ENCODE measurements at places on chromosomes 11 and 22.

DNA sequence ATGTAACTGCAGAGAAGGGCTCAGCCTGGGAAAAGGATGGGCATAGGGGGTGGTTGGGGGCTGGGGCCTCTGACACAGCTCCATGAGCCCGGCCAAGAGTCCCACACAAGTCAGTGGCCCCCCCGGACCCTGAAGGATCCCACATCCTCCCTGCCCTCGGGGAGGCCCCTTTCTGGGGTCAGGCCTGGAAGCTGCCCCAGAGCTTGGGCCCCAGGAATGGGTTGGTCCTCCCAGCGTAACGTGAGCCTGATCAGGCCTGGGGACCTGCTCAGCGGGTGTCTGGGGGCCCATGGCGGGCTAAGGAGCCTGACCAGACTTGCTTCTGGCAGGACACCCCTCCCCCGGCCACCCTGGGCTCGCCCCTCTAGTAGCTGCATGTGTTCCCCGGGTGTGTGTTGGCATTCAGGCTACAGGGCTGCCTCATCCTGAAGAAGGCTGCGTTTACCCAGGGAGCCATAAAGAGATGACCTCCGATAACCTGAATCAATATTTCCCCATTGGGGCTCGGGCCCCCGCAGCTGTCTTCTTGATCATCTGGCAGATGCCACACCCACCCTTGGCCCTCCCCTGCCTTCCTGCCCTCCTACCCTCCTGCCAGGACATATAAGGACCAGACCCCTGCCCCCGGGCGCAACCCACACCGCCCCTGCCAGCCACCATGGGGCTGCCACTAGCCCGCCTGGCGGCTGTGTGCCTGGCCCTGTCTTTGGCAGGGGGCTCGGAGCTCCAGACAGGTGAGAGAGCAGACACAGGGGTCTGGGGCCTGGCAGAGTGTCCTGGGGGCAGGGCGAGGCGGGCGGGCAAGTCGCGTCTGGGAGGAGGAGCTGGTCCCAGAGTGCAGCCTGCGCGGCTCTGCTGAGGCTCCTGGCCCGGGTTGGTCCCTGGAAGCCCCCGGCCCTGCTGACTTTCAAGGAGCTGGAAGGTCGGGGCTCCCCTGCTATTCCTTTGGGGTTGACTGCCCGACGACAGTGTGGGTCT, at the start of gene MUC2:
TSS of gene MUC2 (plus strand) at position 631 of the 978 bp plus-strand sequence.
- no peak for DNase-seq

- no peak for DNase-seq
Observed at GRCh38 chr11:15883455-15883920, 472.9 kb downstream of the SOX6 start.

DNA sequence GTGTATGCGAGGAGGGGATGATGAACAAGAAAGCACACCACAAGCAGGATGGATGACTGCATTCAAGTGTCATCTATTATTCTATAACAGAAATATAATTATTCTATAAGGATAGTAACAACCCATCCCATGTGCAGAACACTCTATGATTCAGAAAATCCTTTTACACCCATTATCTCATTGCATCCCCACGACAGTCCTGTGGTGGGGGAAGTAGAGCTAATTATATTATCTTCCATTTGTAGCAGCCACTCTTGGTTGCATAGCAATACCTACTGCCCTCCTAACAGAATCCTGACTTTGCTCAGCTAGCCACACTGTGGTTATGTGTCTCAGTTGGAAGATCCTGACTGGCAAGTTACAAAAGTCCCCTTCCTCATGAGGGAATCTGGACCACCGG, 406.5 kb upstream of the NARS2 start:
- DNase-seq = no peak

DNA sequence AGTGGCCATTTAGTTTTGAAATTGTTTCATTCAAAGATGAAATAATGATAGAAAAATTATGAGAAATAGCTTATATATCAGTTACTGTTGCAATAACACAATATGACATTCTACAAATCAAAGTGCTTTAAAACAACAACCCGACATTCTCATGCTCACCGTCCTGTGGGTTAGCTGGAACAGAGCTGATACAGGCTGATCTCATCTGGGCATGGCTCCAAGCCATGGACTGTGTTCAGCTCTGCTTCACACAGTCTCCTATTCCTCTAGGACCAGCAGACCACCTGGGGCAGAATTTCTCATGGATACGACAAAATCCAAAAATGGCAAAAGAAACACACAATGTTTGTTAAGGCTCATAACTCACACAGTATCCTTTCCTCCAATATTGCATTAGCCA, 178.6 kb downstream of the CNTN5 start:
- no peak for DNase-seq

GRCh38 chr11:76216536-76217325, 10.4 kb upstream of the WNT11 start:
- no peak for DNase-seq

GRCh38 chr11:46100670-46101069, 20.6 kb downstream of the PHF21A start:
- no peak for DNase-seq

DNA sequence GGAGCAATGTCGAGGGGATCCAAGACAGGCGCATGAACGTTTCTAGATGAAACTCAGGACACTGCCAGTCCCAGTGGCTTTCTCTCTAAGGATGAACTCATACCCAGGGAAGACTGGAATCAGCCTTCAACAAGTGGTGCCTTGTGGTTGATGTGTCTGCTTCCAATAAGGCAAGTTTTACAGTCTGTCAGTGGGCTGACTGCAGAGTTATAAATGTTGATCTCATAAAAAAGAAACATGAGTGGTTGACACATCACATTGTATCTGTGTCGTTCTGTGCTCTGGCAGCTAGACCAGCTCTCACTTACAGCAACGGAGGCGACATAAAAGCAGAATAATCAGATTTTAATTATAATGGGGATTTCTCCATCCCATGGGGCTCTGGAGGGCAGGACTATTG, 96.7 kb downstream of the SNX19 start:
- DNase-seq = no peak

- no peak for DNase-seq
Observed at GRCh38 chr11:10322401-10322800, 17.5 kb downstream of the ADM start.

DNA sequence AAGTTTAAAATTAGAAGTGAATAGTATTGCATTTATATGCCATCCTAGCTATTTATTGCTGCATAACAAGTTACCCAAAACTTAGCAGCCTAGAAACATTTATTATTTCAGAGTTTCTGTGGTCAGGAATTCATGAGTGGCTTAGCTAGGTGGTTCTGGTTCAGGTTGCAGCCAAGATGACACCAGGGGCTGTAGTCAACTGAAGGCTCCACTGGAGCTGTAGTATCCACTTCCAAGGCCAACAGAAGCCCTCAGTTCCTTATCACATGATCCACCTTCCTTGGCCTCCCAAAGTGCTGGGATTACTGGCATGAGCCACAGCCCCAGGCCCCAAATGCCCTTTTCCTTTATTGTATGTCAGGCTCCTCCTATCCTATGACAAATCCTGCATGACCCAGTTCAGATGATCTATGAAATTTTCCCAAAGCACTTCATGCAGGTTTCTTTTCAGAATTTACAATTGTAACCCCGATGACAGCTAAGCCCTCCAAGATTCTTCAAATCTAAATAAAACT, 6.1 kb upstream of the ALG8 start:
- no peak for DNase-seq

- no peak for DNase-seq
Observed at GRCh38 chr11:45247433-45247832, 38.7 kb downstream of the SYT13 start.

- DNase-seq = no peak
Observed at GRCh38 chr11:86160541-86161149, 83.9 kb upstream of the EED start.

DNA sequence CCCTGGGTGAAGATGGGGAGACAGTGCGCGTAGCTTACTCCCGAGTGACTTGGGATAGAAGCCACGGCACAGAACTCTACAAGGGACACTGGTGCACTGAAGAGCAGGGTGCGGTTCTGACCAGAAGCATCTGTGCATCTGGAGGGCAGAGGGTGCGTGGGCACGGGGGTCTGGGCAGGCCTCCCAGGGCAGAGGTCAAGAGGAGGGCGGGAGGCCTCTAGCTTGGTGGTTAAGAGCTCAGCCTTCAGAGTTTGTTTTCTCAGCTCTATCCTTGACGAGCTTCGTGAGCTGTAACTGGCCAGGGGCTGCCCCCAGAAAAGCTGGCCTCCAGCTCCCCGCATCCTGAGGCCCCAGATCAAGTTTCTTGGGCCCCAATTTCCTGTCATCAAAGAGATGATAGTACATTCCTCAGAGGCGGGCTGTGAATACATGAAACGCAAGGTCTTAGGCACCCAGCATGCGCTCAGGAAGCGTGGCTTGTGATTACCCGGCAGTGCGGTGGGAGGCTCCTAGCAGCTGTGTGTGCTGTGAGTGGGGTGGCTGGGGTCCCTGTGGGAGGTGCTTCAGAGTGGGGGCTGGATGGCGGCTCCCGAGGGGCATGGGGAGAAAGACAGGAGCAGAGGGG, 6.0 kb upstream of the BID start:
- DNase-seq = no peak

- no peak for DNase-seq
Observed at GRCh38 chr11:17812091-17812864, 77.7 kb downstream of the KCNC1 start.

DNA sequence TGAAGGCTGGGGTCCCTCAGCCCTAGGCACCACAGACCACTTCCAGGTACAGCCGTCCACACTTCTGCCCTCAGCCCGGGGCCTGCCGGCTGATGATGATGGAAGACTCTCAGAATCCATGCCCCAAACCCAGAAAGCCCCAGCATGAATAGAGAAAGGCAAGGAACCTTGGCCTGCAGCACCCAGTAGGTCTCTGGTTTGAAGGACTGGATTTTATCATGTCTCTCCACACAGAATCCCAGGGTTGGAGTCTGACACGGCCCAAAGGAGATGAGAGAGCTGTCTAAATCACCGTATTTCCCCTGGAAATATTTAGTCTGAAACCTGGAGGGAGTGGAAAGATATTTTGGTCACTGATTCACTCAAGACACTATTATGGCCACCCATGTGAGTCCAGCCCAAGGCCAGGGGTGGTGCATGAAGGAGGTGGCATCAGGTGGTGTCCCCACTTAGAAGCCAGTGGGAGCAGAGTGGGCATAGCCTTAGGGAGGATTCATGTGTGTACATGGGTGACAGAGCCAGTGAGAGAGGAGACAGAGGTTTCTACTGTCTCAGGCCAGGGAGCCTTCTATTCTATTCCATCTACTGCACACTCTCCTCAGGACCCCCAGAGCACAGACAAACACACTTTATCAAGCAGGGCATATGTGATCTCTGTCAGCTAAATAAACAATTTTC, 14.0 kb downstream of the TOP3B start:
- DNase-seq = no peak

- DNase-seq = no peak
Observed at GRCh38 chr22:20403779-20404140, 9.8 kb downstream of the ZNF74 start.

- no peak for DNase-seq
Observed at GRCh38 chr22:21683401-21683811, 17.6 kb downstream of the PPIL2 start.

DNA sequence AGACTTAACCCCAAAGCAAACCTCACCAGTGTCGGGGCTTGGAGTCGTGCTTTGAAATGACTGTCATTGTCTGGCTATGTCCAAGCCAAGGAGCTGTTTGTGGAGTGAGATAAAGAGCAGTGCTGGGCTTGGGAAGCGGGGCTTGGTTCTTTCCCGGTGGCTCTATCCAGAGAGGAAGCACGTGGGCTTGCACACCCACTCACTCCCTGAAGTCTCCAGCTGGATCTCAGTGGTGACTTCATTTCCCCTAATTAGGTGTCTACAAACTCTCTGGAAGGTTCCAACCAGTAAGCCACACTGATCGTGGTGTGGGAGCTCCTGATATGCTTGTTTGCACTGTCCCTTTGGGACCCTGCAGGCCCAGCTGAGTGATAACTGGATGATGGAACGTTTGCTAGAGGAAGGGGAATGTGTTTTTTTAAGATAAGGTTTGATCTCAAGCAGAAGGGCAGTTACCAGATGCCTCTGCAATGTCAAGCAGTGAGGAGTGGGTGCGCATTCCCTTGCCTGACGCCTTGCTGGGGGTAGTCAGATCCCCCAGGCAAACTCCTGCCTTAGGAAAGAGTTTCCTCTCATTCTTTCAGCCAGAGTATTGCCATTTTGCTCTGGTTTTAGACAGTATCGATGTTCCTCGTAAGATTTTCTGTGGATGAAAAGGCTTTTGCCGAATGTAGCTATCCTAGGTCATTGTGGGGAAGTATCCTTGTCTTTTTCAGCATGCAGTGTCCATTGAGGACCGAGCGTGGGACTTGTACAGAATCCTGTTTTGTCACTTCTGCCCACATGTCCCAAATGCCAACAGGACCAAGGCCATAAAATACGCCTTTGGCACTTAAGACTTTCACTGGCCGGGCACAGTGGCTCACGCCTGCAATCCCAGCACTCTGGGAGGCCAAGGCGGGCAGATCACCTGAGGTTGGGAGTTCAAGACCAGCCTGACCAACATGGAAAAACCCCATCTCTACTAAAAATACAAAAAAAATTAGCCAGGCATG, 90.9 kb downstream of the MICAL2 start:
- DNase-seq = no peak

DNA sequence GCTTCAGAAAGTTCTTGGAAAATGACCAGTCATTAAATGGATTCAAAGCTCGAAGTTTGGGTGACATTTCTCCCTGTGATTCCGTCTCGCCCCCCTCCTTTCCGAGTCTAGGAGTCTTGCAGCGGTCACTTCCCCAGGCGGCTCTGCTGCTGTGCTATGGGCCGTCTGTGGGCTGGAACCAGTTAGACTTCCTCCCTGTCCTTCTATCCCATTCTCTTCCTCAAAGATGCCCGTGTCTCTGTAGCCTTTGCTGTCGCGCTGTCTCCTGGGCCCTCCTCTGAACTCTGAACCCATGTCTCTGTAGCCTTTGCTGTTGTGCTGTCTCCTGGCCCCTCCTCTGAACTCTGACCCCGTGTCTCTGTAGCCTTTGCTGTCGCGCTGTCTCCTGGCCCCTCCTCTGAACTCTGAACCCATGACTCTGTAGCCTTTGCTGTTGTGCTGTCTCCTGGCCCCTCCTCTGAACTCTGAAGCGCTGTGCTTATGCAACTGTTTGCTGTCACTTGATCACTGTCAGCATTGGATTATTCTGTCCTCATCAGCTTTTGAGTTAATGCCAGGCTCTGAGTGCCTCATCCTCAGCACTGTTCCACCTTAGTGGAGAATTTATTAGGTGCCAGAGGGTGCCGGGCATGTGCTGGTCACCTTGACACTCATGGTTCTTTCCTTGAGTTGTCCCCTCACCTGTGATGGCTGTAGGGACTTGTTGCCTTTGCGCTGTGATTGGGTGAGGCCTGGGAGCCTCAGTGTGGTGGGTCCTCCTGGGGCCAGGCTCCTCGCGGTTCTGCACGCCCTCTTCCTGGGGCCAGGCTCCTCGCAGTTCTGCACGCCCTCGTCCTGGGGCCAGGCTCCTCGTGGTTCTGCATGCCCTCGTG, 173.3 kb downstream of the TBC1D22A start:
- DNase-seq = no peak

GRCh38 chr11:126926376-126926791, 74.2 kb downstream of the KIRREL3 start:
- peak; percentile 41 for DNase-seq

All from hippocampal formation (tissue), 2 donors.